ENCODE measurements at places on chromosomes 7 and 10.

GRCh38 chr7:52925332-52925731 lies 110.1 kb upstream of the POM121L12 start:
- no peak for DNase-seq

- no peak for DNase-seq
Measured at GRCh38 chr10:12617191-12618175, 268.1 kb downstream of the CAMK1D start.

DNA sequence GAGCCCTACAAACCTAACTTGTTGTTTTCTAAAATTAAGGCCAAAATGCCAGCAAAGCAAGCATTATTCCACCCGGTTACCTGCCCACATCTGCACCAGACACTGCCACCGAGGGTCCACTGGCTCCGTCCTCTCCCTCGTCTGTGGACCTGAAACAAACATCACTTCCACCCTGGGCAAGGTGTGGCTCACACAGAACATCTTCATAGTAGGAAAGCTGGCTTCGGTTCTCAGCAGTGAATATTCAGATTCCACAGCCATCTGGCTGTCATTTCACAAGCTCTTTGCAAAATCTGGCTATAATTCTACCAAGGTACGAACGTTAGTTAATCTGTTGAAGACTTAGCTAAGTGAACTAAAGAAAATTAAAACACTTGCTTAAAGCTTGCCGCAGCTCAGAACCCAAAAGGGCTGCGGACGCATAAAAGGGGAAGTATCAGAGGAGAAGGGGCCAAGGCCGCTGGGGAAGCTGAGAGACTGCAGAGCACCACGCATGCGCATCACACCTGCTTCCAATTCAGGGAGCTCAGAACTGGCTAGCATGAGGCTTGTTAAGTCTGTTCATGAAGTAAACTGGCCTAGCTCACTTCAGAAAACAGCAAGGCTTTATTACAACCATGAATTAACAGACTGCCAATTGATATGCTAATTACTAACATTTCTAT lies 46.1 kb downstream of the PTPRN2 start:
- DNase-seq: peak; percentile 19

DNA sequence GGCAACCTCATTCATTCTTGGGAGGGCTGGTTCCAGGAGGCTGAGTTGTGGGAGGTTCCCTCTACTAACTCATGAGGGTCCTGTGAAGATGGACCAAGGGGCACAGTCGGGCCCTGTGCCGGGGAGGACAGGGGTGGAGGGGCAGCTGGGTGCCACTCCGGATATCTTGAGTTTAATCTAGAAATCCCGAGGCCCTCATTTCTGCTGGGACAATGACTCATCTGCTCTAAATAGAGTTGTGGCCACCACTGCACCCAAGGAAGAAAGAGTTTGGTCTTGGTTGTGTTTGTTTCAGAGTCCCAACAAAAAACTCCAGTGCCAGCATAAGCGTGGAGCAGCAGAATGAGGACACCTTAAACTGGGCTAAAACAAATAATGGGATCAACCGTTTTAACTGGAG lies 82.4 kb downstream of the EBF3 start:
- peak; percentile 3 for DNase-seq

GRCh38 chr7:45216181-45216580 lies 58.6 kb downstream of the RAMP3 start:
- DNase-seq: no peak

- DNase-seq: no peak
Measured at GRCh38 chr10:1368842-1369171, 312.6 kb downstream of the WDR37 start.

DNA sequence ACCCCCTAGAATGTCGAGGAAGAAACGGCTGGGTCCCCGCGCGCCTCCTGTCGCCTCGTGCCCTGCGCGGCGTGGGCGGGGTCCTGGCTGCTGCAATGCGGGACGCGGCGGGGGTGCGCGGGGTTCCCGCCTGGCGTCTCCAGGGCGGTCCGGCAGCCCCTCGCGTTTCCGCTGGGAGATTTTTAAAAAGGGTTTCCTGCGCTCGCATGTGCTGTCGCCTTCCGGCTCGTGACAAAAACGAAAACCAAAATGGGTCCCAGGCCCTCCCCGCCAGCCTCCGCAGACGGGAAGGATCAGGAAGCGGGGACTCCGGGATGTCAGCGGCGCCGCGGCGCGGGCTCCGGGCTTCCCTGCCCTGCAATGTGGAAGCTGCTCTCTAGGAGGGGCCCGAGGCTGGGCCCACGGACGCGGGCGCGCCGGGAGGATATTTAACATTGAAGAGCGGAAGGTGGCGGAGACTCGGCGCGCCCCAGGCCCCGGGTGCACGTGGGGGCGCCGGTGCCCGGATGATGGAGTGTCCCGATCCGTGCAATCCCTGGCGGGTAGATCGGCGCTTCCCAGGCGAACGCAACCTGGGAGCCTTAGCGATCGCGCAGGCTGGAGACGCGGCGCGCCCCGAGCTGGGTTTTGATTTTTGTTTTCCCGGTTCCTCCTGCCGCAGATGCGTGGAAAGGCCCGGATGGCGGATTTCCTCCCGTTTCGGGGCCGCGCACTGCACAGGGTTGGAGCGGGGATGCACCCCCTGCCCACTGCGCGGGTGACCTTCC lies 1.0 kb downstream of the PFKP start:
- peak; percentile 61 for DNase-seq

GRCh38 chr10:75407713-75408508 lies 6.3 kb upstream of the ZNF503 start:
- DNase-seq: peak; percentile 58

- no peak for DNase-seq
Measured at GRCh38 chr10:130484468-130485180, 348.4 kb downstream of the GLRX3 start.

DNA sequence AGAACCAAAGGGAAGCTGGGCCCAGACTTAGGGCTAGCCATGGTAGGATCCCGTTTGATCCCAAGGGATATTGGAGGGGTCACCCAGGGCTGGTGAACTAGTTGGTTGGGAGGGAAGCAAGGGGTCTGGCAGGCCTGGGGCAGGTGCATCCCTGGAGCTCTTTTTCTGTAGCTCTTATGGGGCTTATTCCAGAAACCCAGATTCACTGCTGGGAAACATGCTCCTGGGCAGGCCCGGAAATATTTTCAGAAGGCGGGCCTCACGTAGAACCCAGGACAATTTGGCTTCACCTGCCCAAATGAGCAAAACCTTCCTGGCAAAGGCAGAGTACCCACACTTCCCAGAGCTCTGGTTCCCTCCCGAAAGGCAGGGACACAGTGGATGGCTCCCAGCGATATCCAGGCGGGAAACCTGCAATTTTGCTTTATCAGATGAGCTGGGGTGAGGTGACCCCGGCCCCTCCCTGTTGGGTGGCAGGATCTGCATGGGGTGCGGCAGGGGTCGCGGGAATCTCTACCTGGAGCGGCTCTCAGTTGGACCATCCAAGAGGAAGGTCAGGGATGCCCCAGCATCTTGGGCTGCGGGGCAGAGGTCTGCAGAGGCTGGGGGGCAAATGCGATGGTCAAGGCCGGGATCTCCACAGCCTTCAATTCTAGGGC lies 533.9 kb downstream of the TCERG1L start:
- no peak for DNase-seq

- DNase-seq: no peak
Measured at GRCh38 chr7:74032191-74032490, 4.2 kb downstream of the ELN start.

DNA sequence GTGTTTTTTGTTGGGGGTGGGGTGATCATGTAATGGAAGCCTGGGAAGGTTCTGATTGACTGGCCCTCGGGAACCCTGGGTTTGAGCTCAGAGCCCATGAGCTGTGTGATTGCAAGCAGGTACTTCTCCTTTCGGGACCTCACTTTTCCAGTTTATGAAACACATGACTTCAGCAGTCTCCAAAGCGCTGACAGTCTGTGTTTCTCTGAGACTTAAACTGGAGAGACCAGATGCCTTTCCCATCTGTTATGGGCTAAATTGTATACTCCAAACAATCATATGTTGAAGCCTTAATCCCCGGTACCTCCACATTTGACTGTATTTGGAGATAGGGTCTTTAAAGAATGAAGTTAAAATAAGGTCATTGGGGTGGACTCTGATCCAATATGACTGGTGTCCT lies 493.6 kb downstream of the GALNT17 start:
- DNase-seq: no peak

DNA sequence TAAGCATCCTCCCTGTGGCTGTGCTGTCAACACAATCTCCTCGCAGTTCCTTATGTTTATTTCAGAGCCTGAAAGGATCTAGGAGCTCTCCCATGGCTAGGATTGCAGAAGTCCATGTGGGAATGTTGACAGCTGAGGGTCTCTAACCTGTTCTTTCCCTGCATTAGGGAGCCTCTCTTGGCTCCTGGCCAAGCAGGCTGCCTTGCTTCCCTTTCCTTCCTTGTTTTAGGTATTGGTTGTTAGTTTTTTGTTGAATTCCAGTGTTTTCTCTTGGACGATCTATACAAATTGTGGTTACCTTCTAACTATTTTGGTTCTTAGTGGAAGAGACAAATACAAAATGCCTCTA lies 171.8 kb downstream of the MLLT10 start:
- no peak for DNase-seq

- no peak for DNase-seq
Measured at GRCh38 chr7:142438235-142438922, 180.5 kb upstream of the PRSS58 start.

DNA sequence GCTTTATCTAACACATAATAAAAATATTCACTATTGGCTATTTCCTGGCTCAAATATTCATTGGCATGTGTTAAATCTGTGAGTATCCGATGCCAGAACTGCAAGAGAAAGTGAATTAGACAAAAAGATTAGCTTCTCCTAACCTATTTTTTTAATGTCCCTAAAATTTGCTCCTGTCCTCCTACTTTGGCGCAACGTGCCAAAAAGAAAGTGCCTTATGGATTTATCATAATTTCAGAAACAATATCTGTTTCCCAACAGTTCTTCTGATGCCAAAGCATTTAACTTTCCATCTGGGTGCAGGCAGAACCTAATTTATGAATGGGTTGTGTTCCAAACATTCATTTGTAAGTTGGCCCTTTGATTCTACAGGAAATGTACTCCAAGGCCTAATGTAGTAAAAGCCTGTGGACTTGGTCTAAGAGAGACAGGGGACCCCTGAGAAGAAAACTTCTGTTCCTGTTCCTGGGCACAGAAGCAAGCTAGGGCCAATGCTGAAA lies 15.4 kb downstream of the PIP4K2A start:
- DNase-seq: no peak

- DNase-seq: no peak
Measured at GRCh38 chr10:114547514-114547913, 110.6 kb downstream of the ABLIM1 start.

- no peak for DNase-seq
Measured at GRCh38 chr10:87650838-87651589, 8.7 kb upstream of the PAPSS2 start.

GRCh38 chr7:80883154-80884025 lies 35.5 kb downstream of the SEMA3C start:
- DNase-seq: no peak

DNA sequence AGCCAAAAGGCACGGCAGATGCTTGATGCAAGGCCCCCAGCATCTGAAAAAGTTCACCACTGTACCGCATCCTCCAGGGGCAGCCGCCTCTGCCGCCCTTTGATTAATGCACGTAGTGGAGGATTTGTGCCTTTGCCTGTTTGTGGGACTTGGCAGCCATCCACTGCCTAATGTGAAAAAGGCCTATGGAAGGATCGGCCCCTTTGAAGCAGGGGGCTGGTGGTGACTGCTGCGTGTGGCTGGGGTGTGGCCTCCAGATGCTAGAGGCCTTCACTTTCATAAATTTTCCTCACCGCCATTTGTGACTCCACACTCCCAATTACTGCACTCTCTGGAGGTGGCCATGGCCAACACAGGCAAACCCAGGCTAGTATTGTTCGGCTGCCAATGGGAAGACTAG lies 226.0 kb downstream of the BMPER start:
- DNase-seq: no peak

DNA sequence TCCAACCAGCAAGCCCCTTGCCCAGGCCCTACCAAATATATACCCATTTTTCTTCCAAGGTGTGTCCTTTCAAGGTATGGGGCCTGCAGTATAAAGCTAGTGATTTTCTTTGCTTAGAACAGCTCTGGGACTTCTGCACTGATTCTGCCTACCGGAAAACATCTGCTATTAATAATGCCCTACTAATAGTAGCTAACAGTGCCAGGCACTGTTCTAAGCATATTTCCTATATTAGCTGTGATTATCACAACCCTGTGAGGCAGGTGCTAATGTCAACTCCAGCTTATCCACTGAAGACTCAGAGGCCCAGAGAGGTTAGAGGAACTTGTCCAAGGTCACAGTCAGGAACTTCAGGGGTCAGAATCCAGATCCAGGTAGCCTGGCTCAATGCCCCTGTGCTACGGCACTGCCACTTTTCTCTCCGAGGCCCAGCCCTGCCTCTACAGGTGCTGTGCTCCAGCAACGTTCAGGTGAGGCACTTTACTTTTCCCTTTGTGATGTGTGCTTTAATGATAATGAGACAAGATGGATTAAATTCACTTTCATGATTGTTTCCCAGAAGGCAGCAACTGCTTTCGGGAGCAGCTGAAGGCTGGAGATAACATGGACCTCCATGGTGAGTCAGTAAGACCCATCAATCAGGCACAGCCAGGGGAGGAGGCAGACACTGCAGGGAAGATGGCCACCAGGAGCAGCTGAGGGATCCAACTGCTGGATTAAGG lies 26.7 kb downstream of the TAS2R41 start:
- DNase-seq: no peak

GRCh38 chr10:5142199-5142598 lies 42.8 kb downstream of the AKR1C8 start:
- no peak for DNase-seq

GRCh38 chr10:55979203-55979602 lies 381.9 kb downstream of the ZWINT start:
- DNase-seq: no peak

GRCh38 chr7:6675807-6676405 lies 30.8 kb downstream of the ZNF12 start:
- no peak for DNase-seq

- no peak for DNase-seq
Measured at GRCh38 chr7:18671176-18671575, 175.6 kb downstream of the HDAC9 start.

- DNase-seq: no peak
Measured at GRCh38 chr10:74244097-74244685, 93.2 kb downstream of the ADK start.

All from bone marrow (tissue), 2 donors.